ENCODE measurements at places on chromosomes 4 and X.

GRCh38 chr4:94410678-94411206, 41.0 kb upstream of the PDLIM5 start:
- no peak for DNase-seq

- no peak for DNase-seq
Measured at GRCh38 chr4:28241021-28241420, 1380.4 kb downstream of the STIM2 start.

GRCh38 chr4:75015627-75016026, 82.7 kb downstream of the PARM1 start:
- DNase-seq = no peak

DNA sequence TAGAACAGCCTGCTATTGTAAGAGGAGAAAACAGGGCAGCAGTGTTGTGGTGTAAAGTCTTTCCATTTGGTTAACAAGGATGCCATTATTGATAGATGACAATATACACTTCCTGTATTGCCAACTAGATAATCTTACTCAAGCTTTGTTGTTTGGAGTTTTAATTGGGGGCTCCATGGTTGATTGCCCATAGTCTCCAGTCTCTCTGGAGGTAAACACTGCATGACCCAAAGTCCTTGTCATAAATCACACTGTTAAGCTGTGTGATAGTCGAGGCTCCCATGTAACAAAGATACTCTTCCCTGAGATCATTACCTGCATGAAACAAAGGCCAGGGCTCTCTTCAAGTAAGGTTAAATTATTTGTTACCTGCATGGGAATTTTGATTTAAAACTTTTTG, 394.6 kb downstream of the C4orf33 start:
- DNase-seq = no peak

- DNase-seq = no peak
Measured at GRCh38 chr4:175536852-175537453, 275.1 kb downstream of the GPM6A start.

DNA sequence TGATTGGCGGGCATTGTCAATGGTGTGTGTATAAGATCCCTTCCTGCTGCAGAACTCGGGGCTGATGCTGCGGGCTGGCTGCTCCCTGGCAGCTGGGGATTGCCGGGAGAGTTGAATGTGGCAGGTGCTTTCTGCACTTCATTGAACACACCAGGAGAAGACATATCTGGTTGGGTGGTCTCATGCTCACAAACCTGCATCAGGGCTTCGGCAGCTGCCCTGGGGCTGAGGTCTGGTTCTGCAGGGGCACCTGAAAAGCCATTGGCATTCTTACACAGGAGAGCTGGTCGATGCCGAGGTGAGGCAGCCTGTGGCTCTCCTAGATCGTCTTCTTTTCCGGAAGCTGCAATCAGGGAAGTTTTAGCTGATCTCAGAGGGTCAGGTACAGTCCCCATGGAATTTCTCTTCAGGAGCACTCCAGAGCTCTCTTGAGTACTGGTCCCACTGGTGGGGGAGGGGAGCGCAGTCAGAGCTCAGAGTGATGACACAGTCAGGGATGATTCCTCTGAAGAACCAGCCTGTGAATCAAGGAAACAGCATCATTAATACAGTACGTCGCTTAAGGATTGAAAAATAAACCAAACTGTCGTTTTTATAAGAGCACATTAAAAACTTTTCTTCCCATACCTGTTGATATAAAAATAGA, 57.8 kb downstream of the GPRIN3 start:
- DNase-seq = no peak

GRCh38 chr4:141388481-141388880, 167.8 kb downstream of the ZNF330 start:
- DNase-seq = no peak

All from activated effector memory CD4-positive, alpha-beta T cell treated with Interleukin-2 at 50 U/mL for 16 hours (primary cell).